ENCODE measurements at places on chromosomes 5 and 9.

GRCh38 chr9:89738137-89738932, 133.5 kb downstream of the GADD45G start:
- no peak for DNase-seq

DNA sequence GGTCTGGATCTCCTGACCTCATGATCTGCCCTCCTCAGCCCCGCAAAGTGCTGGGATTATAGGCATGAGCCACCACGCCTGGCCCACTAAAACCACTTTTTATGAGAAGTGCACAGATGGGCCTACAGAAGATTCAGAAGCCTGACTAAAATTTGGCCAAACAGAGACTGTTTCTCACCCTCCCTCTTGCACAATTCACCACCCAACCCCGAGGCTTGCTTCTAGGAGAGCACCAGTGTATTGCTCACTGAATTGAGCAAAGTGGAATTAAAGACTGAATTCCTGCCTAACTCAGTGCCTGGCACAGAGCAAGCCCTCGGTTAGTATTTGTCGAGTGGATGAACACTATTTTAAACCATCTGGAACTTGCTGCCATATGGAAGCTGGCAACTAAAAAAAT, 3.4 kb upstream of the DCTN4 start:
- no peak for DNase-seq

DNA sequence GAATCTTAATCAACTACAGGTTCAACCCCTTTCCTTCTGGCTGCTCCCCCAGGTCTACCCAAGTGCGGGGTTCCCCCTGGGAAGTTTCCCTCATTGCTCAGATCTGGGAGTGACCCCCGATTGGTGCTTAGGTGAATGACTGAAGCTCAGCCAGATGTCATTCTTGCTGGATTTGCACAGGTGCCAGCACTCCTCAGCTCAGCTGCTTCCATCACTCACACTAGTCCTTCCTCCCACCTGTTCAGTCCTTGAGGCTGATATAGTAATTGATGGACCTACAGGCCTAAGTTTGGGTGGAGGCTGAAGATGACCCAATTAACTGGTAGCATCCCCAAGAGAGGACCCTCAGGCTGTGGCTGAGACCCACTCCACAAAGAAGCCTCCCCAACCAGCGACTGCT, 32.9 kb downstream of the PRLR start:
- DNase-seq, result no peak

DNA sequence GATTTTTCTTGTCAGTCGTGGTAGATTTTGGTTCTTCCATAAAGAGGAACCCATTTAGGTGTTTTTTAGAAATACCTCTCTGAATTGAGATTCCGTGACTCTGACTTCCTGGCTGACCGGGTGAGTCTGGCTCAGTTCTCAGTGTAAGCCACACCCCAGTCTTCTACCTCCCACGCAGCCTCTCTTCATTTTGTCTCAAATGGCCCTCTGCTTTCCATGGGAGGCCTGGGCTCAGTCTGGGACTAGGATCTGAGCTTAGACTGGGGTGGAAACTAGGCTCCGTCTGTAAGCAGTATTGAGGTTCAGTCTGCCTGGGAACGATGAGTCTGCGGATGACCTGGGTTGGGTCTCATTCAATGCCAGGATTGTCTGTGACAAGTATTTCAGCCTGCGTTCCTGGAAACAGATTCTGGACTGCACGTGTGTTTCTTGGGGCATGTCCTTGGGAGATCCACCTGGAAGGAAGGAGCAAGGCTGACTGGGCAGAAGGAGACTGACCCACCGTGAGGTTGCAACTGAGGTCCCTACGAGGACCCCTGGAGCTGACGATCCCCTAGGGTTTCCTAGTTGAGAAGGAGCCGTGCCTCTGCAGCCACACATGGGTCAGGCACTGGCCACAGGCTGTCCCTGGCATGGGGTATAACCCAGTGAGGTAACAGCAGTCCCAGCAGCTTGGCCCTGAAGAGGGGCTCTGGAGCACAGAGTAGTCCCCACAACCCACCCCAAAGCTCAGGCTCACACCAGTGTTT, 12.4 kb upstream of the CRB2 start:
- DNase-seq, result no peak

GRCh38 chr5:57537811-57538210, 55.2 kb upstream of the ACTBL2 start:
- no peak for DNase-seq

GRCh38 chr9:133700819-133701320, 37.3 kb downstream of the SARDH start:
- peak; percentile 30 for DNase-seq

DNA sequence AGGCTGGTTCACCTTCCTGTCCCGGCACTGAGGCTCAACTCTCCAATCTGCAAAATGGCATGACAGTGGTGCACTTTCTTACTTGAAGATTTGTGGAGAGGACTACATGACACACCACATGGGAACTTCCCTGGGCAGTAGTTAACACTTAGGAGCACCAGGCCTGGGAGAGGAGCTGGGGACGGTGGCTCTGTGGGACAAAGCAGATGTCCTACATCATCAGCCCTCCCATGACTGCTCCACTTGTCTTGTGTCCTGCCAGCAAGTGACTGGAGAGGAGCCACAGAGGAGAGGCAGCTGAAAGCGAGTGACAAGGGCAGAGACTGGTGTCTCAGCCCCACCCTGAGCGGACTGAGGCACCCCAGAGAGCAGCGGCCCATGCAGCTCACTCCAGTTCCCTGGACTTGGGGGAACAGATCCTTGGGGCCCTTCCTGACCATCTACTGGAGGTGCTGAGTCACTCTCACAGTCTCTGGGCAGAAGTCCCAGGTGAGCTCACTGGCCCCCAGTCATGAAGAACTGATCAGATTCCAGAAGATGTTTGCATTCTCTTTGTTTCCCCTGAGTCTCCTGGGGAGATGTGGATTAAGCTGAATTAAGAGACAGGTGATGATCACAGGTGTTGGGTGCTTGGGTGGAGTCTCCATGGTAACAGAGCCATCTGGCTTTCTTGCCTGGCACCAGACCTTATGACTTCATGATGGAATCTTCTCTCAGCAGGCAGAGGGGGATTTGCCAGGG, 13.2 kb upstream of the SLC25A48 start:
- no peak for DNase-seq

DNA sequence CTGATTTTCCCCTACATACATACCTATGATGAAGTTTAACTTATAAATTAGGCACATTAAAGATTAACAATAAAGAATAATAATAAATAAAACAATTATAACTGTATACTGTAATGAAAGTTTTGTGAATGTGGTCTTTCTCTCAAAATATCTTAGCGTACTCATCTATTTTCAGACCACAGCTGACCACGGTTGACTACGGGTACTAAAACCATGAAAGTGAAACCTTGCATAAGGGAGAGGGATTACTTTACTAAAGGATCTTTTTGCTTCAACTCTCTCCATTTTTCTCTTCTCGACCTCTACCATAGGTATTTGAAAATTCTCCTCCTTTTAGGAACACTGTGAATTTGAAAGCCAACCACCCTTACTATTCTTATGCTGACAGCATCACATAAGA, 475.5 kb downstream of the CETN3 start:
- no peak for DNase-seq

DNA sequence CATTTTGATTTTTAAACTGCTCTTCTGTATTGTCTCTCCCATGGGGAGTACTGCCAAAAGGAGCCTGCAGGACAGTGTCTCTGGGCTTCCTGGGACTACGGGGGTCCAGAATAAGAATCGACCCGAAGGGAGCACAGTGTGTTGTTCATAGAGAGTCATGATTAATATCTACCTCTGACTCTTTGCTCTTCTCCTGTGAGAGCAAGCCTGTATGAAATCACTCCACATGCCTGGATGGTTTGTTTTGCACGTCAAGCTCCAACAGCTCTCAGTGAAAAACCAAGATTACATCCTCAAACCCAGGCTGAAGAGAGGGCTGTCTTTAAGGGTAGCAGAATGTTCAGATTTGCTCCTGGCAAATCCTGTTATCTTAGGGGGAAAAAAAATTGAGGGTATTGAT, 1860.0 kb upstream of the WWC1 start:
- no peak for DNase-seq

DNA sequence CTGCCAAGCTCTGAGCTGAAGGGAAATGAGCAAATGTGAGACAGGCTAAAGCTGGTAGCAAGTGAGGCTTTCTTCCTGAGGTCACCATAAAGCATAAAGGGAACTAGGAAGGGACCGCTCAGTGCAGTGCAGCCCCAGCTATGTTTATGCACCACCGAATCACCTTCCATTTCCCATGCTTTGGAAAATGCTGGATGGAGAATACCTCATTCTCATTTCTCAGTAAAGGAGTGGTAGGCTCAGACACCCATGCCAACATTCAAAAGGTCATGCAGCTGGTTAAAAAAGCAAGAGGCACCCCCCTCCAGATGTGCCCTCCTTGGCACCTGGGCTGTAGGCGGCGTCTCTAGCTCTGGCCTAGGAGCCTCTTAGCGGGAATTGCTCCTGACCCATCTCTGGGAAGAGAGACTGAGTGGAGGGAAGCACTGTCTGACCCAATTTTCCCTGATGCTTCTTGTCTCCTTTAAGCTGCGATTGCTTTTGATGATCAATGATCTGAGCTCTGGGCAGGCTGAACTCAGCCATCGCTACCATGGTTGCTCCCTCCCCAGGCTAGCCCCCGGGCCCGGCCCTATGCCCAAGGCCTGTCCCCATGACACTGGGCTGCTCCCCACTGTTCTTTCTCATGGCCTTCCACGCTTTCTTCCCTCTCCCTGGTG, 58.7 kb downstream of the ZNF354C start:
- no peak for DNase-seq

DNA sequence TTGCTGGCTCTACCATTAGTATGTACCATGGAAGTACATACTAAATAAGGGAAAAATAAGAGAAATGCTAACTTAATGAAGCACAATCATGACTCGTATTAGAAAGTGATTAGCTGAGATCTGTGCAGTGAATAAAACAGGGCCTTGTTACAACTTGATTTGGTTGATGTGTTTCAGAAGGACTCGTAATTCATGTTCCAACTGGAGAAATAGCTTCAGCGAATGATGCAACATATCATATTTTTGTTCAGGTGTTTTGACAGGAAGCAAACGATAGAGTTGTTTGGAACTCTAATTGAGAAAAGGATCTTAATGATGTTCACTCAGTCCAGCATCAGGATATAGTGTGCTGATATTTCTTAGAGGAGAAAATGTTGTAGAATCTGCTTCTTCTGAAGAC, 474.6 kb upstream of the WWC1 start:
- no peak for DNase-seq

DNA sequence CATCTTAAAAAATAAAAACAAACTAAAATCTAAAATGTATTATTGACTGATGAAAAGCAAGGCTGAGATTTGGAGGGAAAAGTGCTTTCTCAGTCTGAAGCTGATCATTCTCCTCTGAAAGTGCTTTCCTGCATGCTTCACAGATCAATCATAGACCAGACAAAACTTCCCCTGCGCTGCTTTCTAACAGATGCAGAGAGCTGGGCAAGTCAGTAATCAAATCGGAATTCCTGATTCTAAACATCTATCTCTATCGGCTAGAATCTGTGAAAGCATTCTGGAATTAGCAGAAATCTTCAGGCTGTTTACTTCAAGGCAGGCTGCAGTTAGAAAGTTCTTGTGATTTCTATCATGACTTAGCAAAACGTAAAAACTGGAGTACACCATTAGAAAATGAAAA, 15.6 kb upstream of the FAM81B start:
- no peak for DNase-seq

DNA sequence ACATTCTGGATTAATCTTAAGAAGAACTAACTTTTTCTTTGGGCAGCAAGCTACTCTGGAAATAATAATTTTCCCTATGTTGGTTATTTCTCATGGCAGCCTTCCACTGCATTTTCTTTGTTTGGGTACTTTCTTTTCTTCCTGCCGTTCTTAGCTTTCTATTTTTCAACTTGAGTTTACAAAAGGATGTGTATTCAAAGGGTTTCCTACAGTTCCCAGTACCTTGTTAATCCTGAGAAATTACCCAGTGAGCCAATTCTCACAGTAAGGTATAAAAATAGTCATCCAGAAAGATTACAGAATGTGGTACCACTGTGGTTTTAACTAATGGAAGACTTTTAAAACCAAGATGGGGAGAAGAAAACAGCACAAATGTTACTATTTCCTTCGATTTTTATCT, 20.2 kb downstream of the GPR21 start:
- DNase-seq, result no peak

- DNase-seq, result no peak
These were observed 58.8 kb downstream of the PTBP3 start for GRCh38 chr9:112274600-112274999.

- DNase-seq, result no peak
These were observed 28.1 kb downstream of the SOX30 start for GRCh38 chr5:157624144-157624543.

DNA sequence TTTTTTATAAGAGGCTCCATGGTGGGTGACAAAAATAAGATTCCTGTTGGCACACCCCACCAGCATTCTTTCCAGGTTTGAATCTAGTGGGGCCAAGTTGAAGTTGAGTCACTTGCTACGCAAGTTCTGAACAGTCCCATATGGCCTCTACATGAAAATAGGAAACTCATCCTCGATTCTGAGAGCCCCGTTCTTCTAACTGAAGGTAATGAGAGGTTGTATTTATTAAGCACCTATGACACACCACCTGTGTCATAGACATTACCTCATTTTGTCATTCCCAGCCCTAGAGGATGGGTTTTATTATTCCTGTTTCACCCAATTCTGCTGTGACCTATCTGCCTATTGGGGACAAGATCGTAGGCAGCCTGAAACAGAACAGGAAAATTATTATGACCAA, 131.7 kb downstream of the ACTL7B start:
- no peak for DNase-seq

- DNase-seq, result no peak
These were observed 589 bp upstream of the THBS4 start for GRCh38 chr5:80034559-80034958.

DNA sequence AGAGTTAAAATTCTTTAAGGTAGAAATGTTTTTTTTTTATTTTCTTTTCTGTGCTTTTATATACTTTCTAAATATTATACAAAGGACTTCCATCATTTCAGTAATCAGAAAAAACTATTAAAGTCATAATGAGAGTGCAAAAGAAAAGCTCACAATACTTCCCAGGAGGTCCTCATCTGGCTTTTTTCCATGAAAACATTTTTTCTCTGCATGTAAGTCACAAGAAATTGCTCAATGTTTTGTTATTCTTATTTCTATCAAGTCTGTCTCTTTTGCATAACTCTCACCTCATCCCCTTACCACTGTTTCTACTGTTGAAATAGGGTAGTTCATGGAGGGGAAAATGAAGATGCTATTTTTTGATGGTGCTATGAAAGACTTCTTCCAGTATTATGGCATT, 375.0 kb downstream of the TMEM232 start:
- DNase-seq, result no peak

DNA sequence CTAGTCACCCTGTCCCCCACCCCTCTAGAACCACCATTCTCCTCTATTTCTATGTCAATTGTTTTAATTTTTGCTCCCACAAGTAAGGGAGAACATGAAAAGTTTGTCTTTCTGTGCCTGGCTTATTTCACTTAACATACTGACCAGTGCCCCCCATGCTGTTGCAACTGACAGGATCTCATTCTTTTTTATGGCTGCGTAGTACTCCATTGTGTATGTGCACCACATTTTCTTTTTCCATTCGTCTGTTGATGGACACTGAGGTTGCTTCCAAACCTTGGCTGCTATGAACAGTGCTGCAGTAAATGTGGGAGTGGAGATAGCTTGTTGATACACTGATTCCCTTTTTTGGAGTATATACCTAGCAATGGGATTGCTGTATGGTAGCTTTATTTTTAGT, 7.4 kb upstream of the TERT start:
- DNase-seq, result no peak

All from CD4-positive, alpha-beta T cell treated with Interleukin-6 for 4 hours (primary cell).